ENCODE measurements at places on chromosomes 2 and 18.

GRCh38 chr2:221129657-221130056 is 442.4 kb downstream of the EPHA4 start:
- DNase-seq: no peak

- DNase-seq: no peak
These were observed 91.5 kb upstream of the NRP2 start for GRCh38 chr2:205590759-205591158.

GRCh38 chr2:125559186-125559585 is 1096.8 kb upstream of the GYPC start:
- no peak for DNase-seq

- no peak for DNase-seq
These were observed 175.9 kb upstream of the KLHL29 start for GRCh38 chr2:23209059-23209458.

- DNase-seq: no peak
These were observed 143.7 kb upstream of the ZFP36L2 start for GRCh38 chr2:43370146-43370545.

DNA sequence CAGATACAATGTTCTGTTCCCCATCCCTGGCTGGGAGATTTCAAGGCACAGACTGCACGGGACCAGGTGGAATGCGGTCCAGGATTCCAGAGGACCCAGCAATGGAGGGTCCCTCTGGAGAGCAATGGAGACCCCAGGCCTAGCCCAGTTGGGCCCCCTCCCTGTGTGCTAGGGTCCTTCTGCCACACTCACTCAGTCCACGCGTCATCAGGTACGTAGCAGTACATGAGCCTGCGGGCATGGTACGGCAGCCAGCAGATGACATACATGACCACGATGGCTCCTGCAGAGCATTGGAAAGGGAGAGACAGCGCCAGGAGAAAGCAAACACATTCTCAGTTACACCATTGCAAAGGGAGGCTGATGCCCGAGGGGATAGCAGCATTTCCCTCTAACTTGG is 10.1 kb downstream of the NTSR2 start:
- no peak for DNase-seq

DNA sequence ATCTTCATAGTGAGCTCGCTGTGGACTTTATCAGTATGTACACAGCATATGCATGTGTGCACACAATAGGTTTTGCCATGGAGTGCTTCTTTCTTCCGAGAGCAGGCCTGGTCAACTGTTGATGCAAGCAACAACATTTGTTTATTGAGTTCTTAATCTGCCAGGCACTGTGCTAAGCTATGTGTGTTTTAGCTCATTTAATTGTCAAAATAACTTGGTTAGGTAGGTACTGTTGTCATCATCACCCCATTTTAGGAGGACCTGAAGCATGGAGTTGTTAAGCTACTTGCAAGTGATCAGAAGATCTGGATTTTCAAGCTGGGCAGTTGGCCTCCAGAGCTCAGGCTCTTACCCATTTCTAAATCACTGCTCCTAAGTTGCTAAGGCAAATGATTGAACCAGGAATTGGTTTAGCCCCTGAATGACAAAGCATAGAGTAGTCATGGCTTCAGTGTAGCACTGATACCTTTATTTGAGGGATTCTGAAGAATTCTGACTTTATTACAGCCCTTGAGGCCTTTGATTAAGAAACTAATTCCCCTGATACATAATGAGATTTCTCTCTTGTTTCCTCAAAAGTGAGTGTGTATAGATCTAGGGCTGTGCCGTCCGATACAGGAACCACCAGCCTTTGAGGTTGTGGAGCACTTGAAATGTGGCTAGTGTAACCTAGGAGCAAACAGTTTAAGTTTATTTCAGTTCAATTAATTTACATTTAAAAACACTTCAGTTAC is 132.9 kb downstream of the FMNL2 start:
- DNase-seq: no peak

DNA sequence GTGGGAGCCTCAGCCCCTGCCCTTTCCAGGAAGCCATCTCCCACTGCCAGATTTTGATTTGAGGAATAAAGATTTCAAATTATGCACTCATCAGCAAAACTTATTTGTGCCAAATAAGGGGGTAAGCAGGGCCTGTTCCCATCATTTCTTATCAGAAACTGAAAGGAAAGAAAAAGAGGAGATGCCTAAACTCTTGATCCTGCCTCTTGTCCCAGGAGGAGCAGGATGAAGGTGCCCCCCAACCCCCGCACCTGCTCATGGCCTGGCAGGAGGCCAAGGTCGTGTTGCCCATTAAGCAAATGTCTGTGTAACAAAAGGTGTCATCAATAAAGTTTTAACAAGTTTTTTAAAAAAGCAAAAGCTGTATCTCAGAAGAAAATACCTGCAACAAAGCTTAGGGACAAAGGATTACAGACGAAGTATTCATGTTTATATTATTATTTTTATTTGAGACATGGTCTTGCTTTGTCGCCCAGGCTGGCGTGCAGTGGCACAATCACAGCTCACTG is 80.0 kb downstream of the INPP5D start:
- DNase-seq: no peak

GRCh38 chr2:50753234-50753633 is 278.7 kb downstream of the NRXN1 start:
- DNase-seq: no peak

- DNase-seq: no peak
These were observed 102.7 kb downstream of the SLC25A12 start for GRCh38 chr2:171791361-171791760.

- no peak for DNase-seq
These were observed 25.8 kb upstream of the NAPG start for GRCh38 chr18:10500038-10500437.

DNA sequence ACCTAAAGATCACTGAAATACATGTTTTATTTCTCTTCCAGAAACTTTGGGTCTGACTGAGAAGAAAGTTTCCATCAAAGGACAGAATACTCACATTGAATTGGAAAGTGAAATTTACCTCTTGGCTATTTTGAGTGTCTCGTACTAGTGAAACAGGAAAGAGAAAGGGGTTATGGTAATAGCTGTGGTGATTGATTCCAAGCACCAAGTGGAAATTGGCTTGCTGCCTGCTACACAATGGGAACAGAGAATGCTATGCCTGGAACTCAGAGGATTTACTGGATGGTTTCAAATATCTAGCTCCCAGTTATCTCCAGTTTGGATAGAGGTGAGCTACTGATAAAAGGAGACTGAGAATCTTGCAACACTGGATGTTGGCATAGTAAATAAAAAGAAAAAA is 492.8 kb upstream of the FSIP2 start:
- DNase-seq: no peak

DNA sequence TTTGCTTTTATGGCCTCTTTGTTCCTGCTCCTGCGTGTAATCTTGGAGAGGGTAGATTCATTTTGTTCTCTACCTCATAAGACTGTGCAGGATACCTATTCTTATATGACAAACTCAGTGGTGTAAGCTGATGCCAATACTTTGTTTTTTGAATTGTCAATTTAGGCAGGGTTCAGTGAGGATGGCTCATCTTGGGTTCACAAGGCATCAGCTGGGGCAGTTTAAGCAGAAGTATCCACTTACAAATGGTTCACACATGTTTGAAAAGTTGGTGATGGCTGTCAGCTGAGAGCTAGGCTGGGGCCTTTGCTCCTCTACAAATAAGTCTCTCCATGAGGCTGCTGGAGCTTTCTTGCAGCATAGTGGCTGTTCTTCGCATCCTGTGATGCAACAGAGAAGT is 920.6 kb upstream of the PIK3C3 start:
- no peak for DNase-seq

DNA sequence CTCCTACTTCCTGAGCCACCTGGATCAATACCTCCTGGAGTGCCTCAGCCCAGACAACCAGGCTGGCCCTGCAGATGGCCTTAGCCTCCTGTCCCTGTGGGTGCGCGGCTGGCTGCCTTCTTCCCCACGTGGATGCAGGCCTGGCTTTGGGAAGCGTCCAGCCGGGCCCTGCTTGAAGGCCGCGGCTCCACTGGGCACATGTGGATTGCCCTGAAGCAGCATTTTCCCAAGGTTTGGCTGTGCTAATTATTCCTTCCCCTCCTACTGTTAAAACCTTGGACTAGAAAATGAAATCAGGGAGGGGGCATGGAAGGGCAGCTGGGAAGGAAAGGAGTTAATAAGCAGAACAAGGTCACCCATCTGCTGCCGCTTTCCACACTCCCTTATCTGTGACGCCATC is 143.0 kb upstream of the GATA6 start:
- DNase-seq: no peak

DNA sequence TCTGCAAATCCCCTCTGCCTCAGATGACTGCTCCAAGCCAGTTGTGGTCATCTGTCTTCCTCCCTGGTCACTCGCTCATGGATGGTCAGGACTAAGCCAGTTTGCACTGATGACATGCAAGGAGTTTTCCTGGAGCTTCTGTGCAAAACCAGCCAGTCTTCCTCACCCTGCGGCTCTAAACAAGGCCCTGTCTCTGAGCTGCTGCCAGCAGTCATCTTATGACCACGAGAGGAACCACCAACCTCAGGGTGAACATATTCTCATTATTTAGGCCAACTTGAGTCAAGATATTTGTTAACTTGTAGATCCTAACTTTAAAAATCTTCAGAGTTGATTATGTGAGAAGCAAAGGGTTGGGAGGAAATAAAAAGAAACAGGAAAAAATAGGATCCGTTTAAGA is 119.9 kb upstream of the CAB39 start:
- no peak for DNase-seq

DNA sequence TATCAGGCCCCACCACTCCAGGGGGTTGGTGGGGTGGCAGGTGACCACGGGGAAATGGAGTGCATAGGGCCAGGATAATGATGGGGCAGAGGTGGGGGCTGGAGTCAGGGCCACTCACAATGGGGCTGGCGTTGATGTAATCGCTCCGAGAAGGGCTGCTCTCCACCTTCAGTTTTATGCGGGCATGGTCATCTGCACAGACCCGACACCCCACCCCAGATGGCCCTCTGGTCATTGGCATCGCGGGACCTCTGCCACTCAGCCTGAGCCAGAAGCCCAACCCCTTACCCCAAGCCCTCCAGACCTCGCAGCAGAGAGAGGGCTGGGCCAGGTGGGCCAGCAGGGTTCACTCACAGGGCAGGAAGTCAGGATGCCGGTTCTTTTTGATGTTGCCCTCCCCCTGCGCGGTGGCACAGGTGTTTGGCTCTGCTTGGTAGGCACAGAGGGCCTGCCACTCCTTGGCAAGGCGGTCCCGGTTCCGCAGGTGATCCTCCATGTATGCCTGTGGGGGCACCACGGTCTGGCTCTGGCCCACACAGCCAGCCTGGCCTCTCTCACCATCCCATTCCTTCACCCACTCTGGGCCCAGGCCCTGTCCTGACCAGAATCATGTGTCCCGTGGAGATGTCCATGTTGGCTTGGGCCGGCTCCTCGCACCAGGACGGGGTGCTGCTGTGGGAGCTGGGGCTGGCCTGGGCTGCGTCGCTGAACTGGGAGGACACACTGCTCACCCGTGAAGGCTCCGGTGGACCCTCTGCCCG is 12.4 kb downstream of the PTPRN start:
- no peak for DNase-seq

DNA sequence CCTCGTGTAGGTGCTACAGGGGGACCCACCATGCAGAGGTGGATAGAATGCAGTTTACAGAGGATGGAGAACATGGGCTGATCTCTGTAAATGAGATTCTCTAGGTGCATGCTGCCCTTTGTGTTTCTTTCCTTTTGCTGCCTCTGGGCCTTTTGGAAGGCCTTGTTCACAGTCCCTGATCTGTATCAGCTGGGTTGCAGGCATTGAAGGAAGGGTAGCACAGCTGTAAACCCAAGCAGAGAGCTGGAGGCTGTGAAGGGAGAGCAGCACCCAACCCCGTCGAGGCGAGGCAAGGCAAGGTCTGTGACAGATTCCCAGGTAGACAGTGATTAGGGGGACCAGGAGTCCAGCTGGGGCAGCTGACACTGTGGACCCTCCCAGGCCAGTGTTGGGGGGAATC is 56.1 kb upstream of the SOS1 start:
- no peak for DNase-seq

DNA sequence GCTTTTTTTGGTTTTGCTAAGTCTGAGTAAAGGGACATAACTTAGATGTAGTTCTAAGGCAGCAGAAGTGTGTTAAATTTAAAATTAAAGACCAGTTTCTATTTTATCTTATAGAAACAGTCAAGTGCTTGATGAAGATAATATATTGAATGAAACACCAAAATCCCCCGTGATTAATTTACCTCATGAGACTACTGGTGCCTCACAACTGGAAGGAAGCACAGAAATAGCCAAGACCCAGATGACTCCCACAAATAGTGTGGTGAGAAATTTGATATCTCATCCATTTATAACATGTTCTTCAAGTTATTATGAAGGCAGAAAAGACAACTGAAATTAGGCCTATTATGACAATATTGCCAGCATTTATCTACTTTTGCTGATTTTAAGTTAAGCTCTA is 45.6 kb downstream of the APLF start:
- DNase-seq: no peak

GRCh38 chr2:147688242-147688641 is 156.6 kb upstream of the ACVR2A start:
- DNase-seq: no peak

GRCh38 chr2:162591403-162592083 is 247.0 kb downstream of the KCNH7 start:
- no peak for DNase-seq
